ENCODE measurements at places on chromosomes 7 and 10.

GRCh38 chr7:139582130-139582650 is 58.7 kb downstream of the CLEC2L start:
- no peak for DNase-seq

DNA sequence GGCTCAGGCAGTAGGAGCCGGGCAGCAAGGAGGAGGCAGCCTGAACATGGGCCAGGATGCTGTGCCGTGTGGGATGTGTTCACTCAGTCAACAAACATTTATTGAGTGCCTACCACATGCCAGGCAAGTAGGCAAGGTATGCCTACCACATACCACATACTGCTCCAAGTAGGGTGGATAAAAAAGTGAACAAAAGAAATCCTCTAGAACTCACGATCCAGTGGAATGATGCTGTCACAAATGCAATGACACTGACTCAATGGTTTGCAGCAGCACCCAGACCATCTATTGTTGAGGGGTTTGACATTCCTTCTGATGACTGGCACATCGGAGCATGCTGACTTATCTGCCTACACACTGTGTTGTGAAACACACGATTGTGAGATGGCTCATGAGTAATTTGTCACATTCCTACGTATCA is 413.5 kb downstream of the NRG3 start:
- DNase-seq: no peak

GRCh38 chr7:78406531-78406930 is 608.0 kb downstream of the PHTF2 start:
- DNase-seq: no peak

DNA sequence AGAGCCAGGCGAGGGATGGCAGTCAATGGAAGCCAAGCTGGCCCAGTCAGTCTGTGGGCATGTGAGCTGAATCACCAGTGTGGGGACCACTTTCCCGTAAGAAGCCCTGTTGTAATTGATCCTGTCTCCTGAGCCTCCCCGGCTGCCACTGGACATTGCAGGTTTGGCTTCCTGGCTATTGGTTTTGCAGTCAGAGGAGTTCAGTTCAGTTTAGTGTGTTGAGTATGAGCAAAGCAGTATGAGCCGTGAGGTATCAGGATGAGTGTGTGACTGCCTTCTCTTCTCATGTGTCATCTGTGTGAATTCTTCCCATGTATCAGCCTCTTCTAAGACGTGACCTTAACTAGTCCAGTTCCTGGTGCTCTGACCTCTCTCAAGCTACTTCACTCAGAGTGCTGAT is 227.4 kb downstream of the PRKG1 start:
- no peak for DNase-seq

GRCh38 chr7:99733448-99733847 is 1.5 kb downstream of the CYP3A7 start:
- DNase-seq: no peak
